ENCODE measurements at places on chromosomes 4 and X. TPM values are rescaled to one million over a fixed set of nuclear protein-coding genes. Genes with fewer than 3 reads are reported as not detected.

DNA sequence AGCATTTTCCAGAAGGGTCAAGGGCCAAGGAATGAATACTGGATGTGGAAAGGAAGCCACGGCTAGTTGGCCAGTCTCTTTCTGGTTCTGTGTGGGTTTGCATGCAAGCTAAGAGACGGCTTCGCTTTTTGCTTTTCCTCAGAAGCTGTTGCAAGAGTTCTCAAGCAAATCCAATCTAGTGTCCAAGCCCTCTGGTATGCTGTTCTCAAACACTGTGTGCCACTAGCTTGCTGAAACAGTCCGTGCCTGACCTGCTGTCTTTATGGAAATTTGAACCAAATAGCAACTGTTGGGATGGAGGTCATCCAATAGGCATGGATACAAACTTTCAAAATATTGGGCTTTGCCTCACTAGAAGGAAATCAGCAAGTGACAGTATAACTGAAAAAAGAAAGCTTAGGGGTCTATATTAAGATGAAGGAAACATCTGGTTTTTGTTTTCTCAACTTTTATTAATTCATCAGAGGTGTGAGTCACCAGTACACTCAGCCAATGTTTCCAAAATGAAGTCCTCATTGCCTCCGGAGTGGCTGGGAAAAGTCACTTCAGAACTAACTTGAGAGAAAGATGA lies 70.5 kb downstream of the SLC9A6 start:
- no peak for DNase-seq

DNA sequence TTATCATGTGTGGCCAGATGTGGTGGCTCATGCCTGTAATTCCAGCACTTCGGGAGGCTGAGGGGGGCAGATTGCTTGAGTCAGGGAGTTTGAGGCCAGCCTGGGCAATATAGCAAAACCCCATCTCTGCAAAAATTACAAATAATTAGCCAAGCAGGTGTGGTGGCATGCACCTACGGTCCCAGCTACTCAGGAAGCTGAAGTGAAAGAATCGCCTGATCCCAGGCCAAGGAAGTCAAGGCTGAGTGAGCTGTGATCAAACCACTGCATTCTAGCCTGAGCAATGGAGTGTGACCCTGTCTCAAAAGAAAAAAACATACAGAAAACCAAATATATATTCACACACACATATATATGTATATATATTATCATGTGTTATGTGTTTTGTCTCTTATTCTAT lies 15.0 kb downstream of the APELA start:
- no peak for DNase-seq

DNA sequence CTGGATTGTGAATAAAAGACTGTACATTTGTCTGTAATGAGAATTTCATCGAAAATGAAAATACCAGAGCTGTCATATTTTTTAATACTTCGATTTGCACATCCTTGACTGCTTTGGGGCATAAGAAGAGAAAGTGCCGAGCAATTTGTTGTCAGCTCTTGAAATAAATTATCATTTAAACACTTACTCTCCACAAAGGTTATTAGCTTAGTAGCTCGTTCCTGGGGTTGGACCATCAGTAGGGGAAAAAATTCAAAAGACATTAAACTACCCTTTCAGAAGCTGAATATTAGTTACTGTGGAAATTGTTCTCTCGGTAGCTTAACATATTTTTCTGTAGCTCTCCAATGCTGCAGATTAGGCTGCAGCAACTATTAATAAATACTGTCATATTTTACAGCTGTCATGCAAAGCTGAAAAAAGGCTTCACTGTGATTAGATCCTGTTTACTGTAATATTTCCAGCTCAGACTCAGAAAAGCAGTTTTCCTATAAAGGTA lies 76.9 kb downstream of the GRIA3 start:
- no peak for DNase-seq

Gene PCDH10
- not detected for polyA plus RNA-seq

Gene RHOXF1
- 0.18 TPM for polyA plus RNA-seq

Gene DOCK11
- 20.8 TPM for polyA plus RNA-seq
